ENCODE measurements at places on chromosomes 4 and X.

- DNase-seq = no peak
Observed at GRCh38 chr4:64539234-64539849, 130.1 kb upstream of the TECRL start.

- no peak for DNase-seq
Observed at GRCh38 chrX:154719132-154719675, 31.7 kb downstream of the GAB3 start.

DNA sequence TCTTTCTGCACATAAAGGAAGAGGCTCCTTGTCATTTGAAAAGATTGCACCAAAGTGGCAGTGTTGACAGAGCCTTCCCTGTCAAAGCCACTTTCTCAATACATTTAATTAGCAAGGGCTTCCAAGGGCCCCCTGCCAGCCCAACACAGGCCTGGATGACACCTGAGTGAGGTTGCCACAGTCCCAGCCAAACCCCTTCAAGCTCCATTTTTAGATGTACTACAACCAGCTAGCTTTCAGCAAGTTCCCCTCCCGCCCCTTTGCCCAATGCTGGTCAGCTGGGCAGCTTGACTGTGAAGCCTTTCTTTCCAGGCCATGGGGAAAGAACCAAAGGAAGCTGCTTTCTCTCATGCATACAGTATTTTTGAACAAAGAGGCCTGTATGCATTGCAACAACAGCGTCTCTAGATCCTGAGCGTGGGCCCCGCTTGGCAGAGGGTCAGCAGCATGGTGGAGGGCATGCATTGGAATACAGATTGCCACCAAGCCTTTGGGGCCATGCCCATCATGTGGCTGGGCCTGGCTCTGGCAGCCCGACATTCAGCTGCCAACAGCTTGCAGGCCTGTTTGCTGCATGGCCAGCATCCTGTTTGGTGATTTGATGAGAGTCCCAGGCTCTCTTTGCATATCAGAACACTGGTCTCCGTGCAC, 261.1 kb upstream of the GATB start:
- no peak for DNase-seq

GRCh38 chr4:123299212-123299691, 97.3 kb upstream of the SPRY1 start:
- no peak for DNase-seq

DNA sequence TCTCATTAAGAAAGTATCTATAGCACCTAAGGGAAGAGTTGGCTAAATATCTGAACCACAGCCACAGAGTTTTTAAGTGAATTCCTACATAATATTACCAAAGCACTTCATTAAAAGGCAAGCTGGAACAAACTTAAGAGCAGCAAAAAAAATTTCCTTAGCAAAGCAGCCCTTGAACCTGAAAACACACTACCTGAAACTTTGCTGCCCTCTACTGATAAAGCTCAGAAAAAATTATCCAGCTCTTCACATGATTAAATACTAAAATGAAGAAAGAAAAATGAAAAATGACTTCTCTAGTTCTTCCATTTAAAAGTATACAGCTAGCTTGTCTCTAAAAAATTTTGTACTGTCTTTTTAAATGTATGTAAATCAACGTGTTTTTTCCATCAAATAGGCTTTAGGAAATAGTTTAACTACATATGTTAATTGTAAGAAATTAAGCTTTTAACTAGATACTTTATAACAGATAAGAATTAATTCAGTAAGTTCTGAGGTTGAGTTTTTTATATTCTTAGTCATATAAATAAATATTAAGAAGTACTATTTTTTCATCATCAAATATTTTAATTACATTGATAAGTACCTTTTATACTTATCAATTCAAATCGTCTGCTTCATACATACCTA, 156.1 kb downstream of the STPG2 start:
- no peak for DNase-seq

DNA sequence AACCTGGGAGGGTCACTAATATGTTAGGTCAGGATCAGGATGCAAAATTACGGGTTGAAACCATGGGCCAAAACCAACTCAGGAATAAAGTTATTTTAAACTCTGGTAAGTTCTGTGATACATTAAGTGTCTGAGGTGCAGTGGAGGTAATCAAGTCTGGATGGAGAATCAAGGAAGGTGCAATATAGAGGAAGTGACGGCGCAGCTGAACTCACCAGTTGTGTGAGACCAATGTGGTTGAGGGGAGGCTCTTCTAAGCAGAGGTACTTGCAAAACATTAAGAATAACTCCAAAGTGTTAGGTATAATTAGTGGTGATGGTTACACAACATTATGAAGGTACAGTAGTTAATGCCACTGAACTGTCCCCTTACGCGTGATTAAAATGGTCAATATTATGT, 19.7 kb downstream of the GAB3 start:
- DNase-seq = no peak
